ENCODE measurements at places on chromosomes 11 and 22. TPM values are rescaled to one million over a fixed set of nuclear protein-coding genes. Genes with fewer than 3 reads are reported as not detected.

TCN2 gene
- 2.4 TPM for total RNA-seq

DNA sequence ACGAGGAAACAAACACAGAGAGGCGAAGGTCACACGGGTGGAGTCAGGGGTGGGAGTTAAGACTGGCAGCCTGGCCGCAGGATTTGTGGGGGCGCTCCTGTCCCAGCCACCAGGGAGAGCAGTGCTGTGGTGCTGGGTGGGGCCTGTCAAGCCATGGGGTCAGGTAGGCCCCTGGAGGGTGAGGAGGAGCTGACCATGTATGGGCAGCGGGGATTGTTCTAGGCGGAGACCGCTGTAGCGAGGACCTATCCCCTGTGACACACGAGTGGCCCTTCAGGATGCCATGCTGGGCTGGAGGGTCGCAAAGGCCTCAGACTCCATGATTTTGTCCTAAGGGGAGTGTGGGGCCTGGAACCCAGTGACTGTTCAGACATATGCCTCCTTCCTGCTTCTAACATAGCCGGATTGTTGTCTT is 1.6 kb upstream of the RPS19BP1 start:
- H3K4me3 ChIP-seq, result no peak overlapping the region
- H3K4me1 ChIP-seq, result peaks cover 35% of the 10 kb centered on the region
- peaks cover 20% of the 10 kb centered on the region for H3K36me3 ChIP-seq
- H3K27me3 ChIP-seq, result peaks cover 4% of the 10 kb centered on the region

NAALADL1 gene
- total RNA-seq, result not detected

HIPK3 gene
- total RNA-seq, result 52.5 TPM

DNA sequence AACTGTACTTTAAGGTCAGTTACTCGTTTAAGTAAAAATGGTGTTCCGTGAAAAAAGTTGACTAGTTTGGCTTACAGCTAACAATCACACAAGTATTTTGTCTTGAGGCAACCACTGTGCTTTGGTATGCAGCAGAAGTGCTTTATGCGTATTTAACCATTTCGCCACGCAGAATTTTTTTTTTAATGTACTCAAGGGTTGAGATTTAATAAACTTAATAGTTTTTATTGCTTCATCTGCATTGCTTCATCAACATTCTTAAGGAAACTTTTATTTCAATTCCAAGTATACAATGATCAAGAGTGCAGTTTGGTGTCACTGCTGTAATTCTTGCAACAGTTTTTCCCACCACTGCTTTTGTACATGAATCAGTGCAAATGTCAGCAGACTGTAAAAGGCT is 66.4 kb downstream of the ZNRF3 start:
- H3K36me3 ChIP-seq, result peaks cover 20% of the 10 kb centered on the region
- H3K27me3 ChIP-seq, result peaks cover 2% of the 10 kb centered on the region
- H3K4me1 ChIP-seq, result peaks cover 52% of the 10 kb centered on the region
- H3K27ac ChIP-seq, result no peak overlapping the region

DNA sequence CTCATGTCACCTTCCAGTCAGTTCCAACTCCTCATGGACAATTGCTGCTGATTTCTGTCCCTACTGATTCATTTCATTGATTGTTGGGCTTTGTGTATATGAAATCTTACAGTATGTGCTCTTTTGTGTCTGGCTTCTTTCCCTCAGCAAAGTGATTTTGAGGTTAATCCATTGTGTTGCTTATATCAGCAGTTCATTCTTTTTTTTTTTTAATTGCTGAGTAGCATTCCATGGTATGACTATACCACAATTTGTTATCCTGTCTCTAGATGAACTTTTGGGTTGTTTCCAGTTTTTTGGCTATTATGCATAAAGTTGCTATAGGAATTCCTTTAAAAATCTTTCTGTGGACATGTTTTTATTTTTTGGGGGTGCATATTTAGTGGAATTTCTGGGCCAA is 59.9 kb downstream of the NXPE1 start:
- H3K27me3 ChIP-seq, result peaks cover 2% of the 10 kb centered on the region
- H3K4me3 ChIP-seq, result no peak overlapping the region
- H3K27ac ChIP-seq, result no peak overlapping the region
- H3K36me3 ChIP-seq, result no peaks in the 10 kb centered on the region
- no peaks in the 10 kb centered on the region for H3K4me1 ChIP-seq
- no peak for DNase-seq

DNA sequence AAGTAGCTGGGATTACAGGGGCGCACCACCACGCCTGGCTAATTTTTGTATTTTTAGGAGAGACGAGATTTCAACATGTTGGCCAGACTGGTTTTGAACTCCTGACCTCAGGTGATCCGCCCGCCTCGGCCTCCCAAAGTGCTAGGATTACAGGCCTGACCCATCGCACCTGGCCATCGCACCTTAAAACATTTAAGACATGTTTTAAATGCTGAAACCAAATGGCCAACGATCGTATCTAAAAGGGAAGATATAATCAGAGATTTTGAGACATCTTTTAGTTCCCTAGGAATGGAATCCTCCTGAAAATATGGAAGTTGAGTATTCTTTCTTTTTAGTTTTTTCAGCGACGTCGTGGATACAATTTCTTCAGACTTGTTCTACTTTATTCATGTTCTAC is 21.8 kb upstream of the APOBEC3A start:
- H3K36me3 ChIP-seq, result no peaks in the 10 kb centered on the region
- DNase-seq, result no peak
- no peak overlapping the region for H3K4me3 ChIP-seq

GRCh38 chr11:108620958-108621772 is 27.6 kb upstream of the EXPH5 start:
- DNase-seq, result no peak
- peaks cover 16% of the 10 kb centered on the region for H3K27me3 ChIP-seq
- H3K4me1 ChIP-seq, result peaks cover 34% of the 10 kb centered on the region
- H3K27ac ChIP-seq, result no peak overlapping the region
- H3K4me3 ChIP-seq, result no peak overlapping the region

DNA sequence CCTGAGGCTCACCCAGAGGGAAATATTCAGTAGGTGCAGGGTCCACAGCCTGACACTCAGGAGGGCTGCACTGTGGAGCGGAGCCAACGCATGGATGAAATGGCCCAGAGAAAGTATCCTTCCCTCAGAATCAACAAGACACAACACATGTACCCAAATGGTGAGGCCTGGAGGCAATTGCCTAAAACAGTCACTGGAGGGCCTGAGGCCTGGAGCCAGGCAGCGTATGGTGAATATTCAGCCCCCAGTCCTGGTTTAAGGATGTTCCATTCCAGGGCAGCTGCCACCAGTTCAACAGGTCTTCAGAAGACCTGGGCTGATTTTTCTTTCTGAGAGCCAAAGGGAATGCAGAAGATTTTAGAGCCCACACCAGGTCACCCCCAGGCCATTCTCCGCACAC is 264.8 kb downstream of the INSC start:
- no peaks in the 10 kb centered on the region for H3K27me3 ChIP-seq
- no peak overlapping the region for H3K27ac ChIP-seq
- DNase-seq, result no peak
- H3K36me3 ChIP-seq, result no peaks in the 10 kb centered on the region
- no peaks in the 10 kb centered on the region for H3K4me1 ChIP-seq
- H3K4me3 ChIP-seq, result no peak overlapping the region

- H3K27ac ChIP-seq, result no peak overlapping the region
- H3K36me3 ChIP-seq, result peaks cover 8% of the 10 kb centered on the region
- no peak for DNase-seq
- peaks cover 59% of the 10 kb centered on the region for H3K4me1 ChIP-seq
Observed at GRCh38 chr11:128029219-128029722, 558.1 kb downstream of the ETS1 start.
